ENCODE measurements at places on chromosomes 6 and 20.

- no peak for DNase-seq
Measured at GRCh38 chr6:52725535-52726192, 37.6 kb downstream of the GSTA2 start.

- DNase-seq: no peak
Measured at GRCh38 chr6:127818149-127818548, 82.7 kb downstream of the THEMIS start.

DNA sequence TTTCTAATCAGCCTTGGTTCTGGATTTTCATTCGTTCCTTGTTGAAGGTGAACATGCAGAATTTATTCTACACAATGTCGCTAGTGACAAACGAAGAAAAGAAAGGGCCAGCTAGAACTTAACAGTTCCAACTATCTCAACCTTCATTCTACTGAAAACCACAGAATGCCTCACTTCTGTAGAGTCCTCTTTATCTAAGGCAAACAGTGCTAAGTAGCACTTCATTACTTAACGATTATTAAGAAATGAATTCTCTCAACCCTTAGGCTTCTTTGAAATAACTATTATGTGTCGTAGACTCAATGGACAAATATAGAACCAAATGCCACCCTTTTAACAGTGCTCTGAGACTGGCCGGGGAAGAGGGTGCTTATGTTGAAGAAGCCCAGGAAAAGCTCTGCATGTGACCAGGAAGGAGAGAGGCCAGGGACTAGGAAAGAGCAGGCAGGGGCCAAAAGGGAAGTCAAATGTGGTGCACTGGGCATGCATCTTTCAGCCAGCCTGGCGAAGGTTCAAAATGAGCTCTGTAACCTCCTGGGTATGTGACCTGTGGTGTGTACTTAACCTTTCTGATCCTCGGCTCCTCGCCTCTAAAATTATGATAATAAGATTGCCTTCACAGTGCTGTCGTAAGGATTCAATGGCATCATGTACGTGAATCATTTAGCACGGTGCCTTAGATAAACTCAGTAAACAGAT is 55.4 kb upstream of the BMP2 start:
- no peak for DNase-seq

DNA sequence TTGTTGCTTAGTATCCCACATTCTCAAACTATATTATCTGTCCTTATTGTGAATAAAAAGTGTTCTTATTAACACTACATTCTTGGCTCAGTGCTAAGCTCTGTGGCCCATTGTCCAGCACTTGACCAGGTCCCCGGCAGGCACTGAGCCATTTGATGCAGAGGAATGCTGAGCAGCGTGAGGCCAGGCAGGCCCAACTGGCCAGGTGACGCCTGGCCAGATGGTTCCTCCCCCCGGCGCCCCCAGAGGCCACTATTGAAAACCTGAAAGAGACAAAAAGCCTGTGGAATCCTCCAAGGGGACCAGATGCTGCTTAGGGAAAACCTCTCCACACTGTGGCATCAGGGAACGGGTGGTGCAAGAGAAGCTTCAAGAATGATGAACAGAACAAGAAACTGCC is 597.5 kb upstream of the JAG1 start:
- DNase-seq: no peak

DNA sequence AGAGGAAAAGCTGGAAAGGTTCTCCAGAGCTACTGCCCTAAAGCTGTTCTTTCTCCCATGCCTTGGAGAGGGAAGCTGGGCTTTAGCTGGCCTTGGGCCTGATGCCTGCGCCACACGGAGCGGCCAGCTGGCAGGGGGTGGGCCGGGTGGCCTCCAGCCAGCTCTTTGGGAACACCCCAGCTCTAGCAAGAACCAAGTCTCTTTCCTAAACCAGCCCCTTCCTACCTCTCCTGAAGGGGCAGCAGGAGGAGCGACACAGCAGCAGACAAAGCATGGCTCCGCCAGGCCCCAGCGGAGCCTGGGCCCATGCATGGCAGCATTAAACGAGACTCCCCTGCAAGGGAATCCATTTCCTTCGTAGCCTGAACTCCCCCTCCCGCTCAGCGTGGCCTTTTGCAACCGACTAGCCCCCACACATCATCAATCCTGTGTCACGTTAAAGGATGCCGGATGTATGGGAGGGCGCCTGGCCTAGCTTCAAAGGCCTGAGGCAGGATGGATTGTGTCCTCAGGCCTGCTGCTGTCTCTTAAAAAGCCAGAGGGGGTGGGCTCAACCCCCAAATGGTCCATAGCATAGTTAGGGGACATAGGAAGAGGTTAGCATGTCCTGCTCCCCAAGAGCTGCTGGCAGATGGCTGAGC is 14.0 kb downstream of the MRPS18A start:
- DNase-seq: no peak

GRCh38 chr6:156925718-156926607 is 148.8 kb downstream of the ARID1B start:
- no peak for DNase-seq

- no peak for DNase-seq
Measured at GRCh38 chr20:14064921-14065320, 69.6 kb downstream of the MACROD2 start.

- DNase-seq: peak; percentile 41
Measured at GRCh38 chr6:12602951-12603672, 113.5 kb upstream of the PHACTR1 start.

DNA sequence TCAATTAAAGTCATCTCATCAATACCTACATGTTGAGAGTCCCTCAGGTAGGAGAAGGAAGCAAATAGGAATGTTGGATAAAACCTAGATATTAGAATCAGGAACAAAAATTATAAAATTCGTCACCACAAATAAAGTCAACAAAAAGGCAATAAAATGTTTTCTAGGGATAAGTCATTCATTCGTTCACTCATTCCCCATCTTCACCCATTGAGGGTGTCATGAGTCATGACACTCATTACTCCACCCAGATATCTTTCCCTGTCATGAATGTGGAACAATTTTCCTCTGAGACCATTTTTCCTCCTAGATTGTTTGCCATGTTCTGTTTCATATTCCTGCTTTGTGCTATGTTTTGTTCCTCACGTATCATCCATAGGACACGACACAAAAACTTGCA is 50.9 kb upstream of the OLIG3 start:
- DNase-seq: no peak

- no peak for DNase-seq
Measured at GRCh38 chr6:7188492-7188891, 80.7 kb downstream of the RREB1 start.

- DNase-seq: no peak
Measured at GRCh38 chr6:138222901-138223546, 4.7 kb upstream of the PBOV1 start.

- no peak for DNase-seq
Measured at GRCh38 chr6:5869261-5869660, 137.5 kb downstream of the NRN1 start.

DNA sequence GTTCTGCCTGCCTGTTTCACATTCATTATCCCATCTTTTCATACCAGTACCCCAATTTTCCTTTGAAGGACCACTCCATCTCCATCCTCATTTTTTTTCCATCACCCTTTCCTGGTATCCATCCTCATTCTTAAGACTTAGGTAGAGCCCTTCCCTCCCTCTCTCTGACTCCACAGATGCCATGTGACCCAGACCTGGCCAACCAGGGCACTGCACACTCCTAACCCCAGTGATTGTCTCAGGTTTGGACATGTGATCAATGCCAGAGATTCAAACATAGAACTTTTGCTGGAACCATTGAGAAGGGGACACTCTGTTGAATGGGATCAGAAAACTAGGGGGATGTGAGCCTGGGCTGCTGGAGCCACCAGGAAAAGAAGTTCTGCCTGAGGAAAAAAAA is 39.1 kb upstream of the NFATC2 start:
- no peak for DNase-seq

DNA sequence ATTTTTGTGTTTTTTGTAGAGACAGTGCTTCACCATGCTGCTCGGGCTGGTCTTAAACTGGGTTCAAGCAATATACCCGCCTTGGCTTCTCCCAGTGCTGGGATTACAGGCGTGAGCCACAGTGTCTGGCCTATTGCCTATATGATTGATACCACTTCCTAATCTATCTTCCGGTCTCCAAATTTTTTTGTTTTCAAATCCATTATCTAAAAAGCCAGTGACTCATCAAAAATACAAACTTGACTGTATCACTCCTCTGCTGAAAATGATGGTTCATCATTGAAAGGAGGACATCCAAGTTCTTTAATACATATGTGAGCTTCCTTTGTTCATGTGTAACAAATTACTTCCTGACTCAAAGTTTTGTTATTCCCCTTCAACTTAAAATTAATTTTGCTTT is 35.5 kb downstream of the FAM8A1 start:
- no peak for DNase-seq

All from SW480 (cell line).